Cortex of kidney (tissue), 1 donor: ENCODE measurements at places on chromosomes 2 and 18.

DNA sequence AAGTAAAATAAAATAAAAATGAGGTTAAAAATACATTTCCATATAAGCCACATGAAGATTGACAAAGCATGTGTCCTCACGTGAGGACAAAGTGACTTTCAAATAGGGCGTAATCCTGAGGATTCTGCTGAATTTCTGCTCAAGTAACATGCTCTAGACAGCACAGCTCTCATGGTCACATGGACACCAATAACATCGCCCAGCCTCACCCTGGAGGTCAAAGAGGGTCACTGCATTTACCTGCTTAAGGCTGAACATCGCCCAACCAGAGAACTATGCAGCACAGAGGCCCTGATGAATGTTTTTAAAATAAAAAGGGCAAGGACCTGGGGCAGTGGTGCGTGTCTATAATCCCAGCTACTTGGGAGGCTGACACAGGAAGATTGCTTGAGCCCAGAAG is 30.2 kb downstream of the TGFBRAP1 start:
- no peak for DNase-seq

DNA sequence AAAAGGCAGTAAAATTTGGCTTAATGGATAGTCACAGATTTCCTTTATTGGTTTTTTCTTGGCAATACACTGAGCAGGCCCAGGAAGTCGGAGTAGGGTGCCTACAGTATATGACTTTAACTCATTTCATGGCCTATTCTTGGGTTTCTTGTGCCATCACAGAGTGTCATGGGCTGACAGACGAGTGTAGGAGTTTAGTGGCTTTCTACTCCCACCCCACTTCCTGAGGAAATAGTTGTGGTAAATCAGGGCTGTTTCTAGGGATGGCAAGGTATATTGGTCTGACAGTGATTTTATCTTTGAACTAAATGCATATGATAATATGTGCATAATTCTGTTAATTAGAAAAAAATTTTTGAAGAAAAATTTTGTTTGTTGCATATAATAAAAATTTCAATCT is 100.1 kb downstream of the PLCL1 start:
- DNase-seq: no peak

GRCh38 chr18:79953971-79954651 is 2.7 kb upstream of the SLC66A2 start:
- no peak for DNase-seq

- no peak for DNase-seq
Measured at GRCh38 chr18:31942291-31942998, 483 bp downstream of the TRAPPC8 start.

GRCh38 chr18:10057401-10057893 is 143.6 kb downstream of the VAPA start:
- no peak for DNase-seq

- no peak for DNase-seq
Measured at GRCh38 chr2:45117383-45117782, 108.1 kb upstream of the SIX2 start.

- DNase-seq: no peak
Measured at GRCh38 chr2:241571821-241572620, 13.5 kb downstream of the BOK start.

- no peak for DNase-seq
Measured at GRCh38 chr2:28451793-28452533, 43.9 kb upstream of the PLB1 start.

DNA sequence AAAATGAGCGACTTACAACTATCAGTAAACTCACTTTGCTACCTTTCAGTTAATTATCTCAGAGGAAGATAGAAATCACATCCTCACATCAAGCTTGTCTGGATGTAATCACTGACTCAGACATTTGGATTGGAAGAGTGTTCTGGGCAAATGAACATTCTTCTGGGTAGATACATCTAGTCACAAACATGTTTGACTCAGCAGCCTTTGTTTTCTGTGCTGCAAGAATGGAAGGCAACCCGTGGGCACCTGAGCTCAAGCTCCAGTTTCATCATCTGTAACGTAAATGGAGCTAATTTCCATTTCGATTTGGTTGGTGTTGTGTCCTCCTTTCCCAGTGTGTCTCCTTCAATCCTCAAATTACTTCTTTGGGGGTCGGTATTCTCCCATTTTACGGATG is 58.5 kb downstream of the ACAA2 start:
- no peak for DNase-seq

- no peak for DNase-seq
Measured at GRCh38 chr2:129482626-129483025, 496.8 kb upstream of the RAB6C start.

DNA sequence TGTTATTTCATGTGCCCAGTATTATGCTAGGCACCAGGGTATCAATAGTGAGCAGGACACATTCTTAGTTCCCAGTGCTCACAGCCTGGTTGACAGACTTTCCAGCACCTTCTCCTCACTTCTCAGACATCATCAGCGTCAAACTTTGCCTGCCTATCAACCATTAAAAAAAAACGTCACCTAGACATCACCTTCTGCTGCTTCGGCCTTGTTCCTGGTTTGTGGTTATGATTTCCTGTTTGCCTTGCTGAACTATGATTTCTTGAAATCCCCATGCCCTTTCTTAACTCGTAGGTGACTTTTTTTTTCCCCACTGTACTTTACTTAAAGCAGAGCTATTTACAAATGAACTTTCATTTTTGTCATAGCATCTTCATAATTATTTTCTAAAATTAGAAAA is 60.4 kb upstream of the NABP1 start:
- no peak for DNase-seq

DNA sequence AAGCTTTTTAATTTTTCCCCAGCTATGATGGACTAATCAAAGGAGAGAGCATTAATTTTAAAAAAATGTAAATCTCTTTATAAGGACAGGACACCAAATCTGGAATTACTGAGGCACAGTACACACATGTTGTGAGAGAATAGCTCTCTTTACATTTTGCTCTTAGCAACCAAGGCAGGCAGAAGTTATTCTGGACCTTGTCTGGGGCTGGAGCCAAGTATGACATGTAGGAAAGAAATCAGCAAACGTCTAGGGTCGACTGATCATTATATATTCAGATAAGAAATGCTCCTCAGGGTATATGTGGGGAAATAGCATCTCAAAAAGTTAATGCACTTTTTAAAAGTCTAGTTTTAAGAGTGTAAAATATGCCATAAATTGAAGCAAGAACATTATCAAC is 1330.0 kb upstream of the CELF4 start:
- no peak for DNase-seq

DNA sequence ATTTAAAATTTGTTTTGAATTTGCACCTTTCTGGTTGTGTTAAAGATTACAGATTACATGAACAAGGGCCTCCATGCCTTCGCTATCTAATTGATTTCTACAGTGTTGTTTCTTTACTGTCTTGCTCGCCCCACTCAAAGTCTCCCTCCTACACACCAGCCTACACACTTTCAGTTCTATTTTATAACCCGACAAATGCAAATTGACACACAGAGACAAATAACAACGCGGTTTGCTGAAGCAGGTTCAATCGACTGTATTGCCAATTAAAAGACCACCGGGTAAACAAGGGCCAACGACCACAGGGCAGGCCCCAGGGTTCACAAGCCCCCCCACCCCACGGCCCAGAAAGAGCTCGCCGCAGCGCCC is 869 bp downstream of the STARD7 start:
- DNase-seq: no peak

- no peak for DNase-seq
Measured at GRCh38 chr2:71891155-71891554, 256.5 kb downstream of the CYP26B1 start.

DNA sequence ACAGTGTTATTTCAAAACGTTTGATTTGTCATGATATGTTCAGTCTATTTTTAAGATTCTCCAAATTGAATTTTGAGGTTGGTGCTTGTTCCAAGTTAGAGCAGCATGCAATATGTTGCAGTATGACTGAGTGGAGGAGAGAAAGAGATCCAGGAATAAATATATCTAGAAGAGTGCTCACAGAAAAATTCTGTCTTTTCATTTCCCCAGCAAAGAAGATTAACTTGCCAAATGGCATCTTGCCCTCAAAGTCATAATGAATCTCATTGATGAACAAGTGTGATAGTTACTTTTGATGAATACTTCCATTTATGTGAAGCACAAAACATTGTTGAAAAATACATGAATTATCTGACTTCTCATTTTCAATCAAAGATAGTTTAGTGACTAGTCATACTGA is 95.9 kb downstream of the KCNJ3 start:
- no peak for DNase-seq

GRCh38 chr2:148622366-148622765 is 22.2 kb upstream of the EPC2 start:
- DNase-seq: no peak

GRCh38 chr2:205730701-205731582 is 48.6 kb downstream of the NRP2 start:
- no peak for DNase-seq

DNA sequence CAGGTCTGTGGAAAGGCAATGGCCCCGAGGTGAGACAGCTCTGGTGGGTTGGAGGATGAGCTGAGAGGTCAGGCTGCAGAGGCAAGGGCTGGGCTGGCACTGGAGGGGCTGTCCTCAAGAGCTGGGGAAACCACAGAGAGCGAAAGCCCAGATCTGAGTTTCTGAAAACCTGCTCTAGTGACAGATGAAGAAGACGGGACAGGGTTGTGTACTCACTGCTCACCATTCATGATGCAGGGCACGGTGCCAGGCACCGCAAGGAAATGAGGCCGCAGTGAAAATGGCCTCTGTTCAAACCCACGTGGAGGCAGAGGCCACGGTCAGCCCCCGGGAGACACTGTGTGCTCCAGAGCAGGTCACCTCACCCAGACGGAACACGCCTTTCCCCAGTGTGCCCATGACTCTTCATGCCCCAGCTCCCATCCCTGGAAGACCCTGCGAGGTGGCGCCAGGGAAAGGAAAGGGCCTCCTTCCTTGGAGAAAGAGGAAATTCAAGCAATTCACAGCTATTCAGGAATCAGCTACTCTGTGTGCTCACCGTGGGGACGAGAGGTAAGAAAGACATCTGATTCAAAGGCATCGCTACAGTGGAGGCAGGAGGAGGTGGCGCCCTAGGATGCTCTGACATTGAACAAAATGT is 24.3 kb upstream of the ID2 start:
- no peak for DNase-seq
